ENCODE measurements at places on chromosomes 16 and 17. TPM values are rescaled to one million over a fixed set of nuclear protein-coding genes. Genes with fewer than 3 reads are reported as not detected.

Gene CPHXL2
- polyA plus RNA-seq: not detected

Gene C17orf67
- 1.2 TPM for polyA plus RNA-seq

Gene TMEM238L
- not detected for polyA plus RNA-seq

Gene CA7
- not detected for polyA plus RNA-seq

- no peak for DNase-seq
Observed at GRCh38 chr16:81006211-81006812, 373 bp downstream of the CMC2 start.

DNA sequence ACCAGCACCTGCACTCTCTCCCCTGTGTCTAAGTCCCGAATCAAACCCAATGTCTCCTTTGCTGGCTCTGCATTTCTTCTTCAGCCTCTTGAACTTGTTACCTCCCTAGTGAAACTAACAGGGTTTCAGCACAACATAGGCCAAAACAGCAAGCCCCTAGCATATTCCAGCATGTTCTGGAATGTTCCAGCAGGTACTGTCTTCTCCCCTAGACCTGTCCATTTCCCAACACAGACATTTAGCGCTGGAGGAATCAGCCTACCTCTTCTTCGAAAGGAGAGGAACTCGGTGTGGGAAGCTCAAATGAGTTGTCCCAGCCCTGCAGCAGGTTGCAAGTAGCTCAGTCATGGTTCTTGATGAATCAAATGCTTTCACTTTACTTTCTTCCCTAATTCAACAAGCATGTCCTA, 47.1 kb downstream of the LITAF start:
- no peak for DNase-seq

DNA sequence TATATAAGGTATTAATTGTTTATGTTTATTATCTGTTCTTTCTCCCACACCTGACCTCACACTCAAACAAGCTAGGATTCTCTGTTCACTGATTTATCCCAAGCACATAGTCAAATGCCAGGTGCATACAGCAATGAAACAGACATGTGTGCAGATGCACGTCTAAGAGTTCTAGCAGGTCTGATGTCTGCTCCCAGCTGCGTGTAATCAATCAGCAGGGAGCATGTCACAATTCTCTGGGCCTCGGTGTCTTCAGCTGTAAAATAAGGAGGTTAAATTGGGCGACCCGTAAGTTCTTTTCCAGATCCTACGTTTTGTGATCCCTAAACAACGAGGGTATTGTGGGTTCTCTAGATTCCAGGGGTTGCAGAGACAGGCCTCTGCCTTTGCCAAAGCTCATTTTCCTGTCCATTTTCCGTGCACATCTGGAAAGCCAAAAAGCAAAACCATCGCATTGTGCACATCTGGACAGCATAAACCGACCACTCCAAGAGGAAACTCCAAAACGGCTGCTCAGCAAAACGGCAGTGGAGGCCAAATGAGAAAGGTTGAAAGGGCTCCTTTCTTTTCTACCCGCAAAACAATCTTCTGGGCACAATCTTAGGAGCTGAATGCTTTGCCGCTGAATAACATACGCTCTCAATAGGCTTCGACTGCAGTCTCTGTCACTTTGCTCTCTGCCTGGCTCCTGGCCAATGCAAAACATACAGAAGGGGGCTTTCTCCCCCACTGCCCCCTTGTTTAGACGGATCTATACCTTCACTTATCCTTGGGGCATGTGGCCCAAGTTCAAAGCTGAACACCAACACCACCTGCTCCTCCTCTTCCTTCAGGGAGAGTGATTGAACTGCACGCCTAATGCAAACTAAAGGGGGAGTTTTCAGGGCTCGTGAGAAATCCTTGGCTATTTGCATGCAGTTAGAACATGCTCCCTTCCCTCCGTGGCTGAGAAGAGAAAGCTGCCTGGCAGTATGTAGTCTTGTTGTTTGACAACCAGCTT, 426.3 kb downstream of the SLC39A11 start:
- no peak for DNase-seq

DNA sequence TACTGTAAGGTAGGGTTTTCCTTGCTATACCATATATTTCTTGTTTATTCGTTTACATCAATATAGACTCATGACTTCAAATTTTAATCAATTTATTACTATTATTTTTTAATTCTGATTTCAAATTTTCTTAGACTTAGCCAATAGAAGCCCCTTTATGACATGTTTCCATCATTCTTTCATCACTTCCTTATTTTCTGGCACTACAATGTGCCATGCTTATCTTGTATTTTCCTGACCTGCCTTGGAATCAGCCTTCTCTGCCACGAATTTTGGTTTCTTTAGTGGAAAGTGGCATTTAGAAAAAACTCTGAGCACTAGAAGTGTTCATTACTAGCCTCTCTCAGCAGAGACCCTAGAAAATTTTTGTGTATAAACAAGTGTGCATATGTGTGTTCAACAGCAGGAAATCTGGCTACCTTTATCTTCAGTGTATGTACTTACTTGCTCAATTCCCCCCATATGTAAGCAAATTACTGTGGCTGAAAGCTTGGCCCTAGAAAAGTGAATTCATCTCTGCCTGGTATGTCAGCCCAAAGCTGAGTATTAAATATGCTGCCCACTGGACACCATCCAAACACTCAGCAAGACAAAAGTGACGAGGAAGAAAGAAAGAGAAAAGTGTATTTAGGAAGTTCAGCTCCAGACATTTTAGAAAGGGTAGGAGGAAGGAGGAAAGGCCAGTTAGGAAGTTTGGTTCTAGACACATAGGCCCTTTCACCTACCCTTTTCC, 4.0 kb downstream of the STXBP4 start:
- DNase-seq: no peak

DNA sequence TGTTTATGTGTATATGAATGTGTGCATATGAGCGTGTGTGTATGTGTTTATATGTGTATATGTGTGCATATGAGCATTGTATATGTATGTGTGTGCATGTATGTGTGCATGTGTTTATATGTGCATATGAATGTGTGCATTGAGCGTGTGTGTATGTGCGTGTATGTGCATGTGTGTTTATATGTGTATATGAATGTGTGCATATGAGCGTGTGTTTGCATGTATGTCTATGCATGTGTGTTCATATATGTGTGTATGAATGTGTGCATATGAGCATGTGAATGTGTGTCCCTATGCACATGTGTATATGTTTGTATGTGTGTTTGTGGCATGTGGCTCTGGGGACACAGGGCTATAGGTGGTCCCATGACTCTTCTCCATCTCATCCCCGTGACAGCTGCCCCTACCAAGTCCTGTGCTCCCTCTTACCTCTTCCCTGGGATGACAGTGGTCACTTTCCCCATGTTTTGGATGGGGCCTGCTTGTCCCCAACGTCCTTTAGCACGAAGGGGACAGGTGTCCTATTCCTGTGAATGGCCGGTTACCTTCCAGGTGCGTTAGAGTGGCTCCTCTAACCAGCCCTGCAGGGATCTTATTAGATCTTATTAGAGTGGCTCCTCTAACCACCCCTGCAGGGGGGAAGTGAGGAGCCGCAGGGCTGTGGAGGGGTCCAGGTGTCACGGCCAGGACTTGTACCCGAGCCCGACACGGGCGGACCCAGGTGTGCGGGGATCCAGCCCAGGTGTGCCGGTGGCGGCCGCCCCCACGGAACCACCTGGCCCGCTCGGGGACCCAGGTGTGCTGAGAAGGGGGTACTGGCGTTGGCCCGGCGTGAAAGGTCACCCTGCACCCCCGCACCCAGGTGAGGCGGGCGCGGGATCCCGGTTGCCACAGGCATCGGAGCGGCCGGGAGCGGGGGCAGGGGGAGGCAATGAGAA, 105.6 kb downstream of the SEC14L1 start:
- no peak for DNase-seq

Data from GM12878 (cell line).